ENCODE measurements at places on chromosomes 4 and X. TPM values are rescaled to one million over a fixed set of nuclear protein-coding genes. Genes with fewer than 3 reads are reported as not detected.

DNA sequence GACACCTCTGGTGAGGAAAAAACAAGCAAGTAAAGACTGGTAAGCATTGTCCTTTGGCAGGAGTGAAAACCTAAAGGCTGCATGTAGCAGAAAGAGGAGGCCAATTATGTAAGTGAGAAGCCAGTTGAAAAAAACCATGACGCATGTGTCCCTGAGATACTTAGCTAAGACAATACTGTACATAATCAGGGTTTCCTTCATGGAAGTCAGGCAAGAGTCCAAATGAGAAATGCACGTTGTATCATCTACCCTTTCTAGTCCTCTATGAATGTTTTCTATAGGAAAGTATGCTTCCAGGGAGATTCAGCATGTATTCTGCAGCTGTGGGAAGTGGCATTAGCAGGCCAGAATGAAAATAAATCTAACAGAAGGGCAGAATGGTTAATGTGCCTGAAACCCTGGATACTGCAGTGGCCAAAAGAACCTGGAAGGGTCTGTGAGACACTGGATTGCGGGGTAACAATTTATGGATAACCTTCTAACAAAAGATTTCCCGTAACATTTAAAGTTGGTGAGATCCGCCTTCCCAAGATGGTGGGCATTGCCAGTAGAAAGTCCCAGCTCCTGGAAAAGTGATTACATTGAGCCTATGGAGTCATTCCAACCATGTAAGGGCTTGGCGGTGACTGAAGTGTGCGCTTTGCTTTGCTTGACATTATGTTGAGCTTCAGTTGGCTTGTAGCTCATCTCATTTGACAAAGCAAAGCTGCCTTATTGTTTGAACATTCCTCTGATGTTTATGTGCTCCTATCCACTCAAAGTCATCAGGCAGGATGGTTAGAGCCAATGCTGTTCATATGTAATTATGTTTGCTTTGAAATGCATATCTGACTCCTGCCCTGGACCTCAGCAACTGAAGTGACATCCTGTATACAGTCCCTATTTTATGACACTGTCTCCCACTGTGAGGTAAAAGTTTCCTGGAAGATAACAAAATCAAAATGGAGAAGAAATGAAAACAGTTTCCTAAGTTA, 200.4 kb downstream of the ARHGAP24 start:
- no peak for DNase-seq

The EMCN gene
- total RNA-seq, result not detected

DNA sequence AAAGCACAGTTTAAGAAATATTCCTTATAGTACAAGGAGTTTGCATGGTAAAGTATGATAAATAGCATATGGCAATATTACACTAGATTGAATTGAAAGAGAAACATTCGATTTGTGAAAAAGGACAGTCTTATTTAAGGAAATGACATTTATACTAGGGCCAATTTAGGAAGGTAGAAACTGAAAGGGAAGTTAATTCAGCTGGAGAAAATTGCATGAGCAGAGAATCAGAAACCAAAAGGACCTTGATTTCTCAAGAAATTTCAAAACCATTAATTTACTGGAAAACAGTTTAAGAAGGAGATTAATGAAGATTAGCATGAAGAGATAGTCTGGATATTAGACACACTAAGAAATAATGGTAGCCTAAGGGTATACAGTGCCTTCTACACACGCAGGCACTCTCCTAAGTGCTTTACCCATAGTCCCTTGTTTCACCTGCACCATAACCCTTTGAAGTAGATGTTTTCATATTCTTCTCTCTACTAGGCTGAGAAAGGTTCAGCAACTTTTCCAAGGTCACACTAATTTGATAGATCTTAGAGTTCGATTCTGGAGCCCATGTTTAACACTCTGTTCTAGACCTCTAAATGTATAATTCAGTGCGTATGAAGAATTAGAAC, 259.1 kb upstream of the SLIT2 start:
- no peak for DNase-seq

- no peak for DNase-seq
These were observed 21.8 kb downstream of the MID1 start for GRCh38 chrX:10598540-10598939.

DNA sequence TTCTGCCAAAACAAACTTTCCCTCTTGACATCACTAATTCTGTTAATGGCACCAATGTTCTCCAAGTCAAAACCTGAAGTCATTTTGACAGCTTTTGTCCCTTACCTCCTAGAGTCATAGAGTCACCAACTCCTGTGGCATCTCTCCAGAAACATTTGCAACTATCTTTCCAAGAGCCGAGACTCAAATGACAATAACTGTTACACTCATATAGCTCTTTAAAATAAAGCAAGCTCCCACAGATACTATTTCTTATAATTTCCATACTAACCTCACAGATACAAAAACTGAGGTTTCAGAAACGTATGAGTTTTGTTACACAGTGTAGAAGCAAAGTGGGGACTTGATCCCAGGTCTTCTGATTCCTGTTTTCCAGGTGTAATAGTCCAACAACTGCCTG, 18.3 kb downstream of the GPRIN3 start:
- DNase-seq, result no peak

DNA sequence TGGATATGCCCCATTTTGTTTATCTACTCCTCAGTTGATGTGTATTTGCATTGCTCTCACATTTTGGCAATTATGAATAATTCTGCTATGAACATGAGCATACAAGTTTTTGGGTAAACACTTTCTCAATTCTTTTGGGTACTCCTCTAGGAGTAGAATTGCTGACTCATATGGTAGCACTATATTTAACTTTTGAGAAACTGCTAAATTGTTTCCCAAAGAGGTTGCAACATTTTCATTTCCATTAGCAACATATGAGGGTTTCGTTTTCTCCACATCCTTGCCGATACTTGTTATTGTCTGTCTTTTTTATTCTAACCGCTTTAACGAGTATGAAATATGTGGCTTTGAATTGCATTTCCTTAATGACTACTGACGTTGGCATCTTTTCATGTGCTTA, 185.4 kb downstream of the TSPAN5 start:
- no peak for DNase-seq

DNA sequence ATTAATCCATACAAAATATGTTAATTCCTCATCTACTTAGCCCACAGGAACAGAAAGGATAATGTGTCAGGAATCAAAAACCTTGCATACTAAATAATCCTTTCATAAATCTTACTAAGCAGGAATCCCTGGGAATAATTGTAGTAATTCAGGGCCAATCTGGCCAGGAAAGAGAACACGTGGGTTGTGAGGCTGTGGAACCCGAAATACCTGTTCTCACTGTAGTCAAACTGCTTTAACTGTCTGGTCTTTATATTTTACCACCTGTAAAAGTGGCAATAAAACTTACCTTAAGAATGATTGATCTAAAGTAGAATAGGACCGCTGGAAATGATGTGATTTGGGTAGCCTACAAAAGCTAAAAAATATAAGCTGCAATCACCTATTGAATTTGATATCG, 1620.9 kb downstream of the STIM2 start:
- DNase-seq, result no peak

GRCh38 chrX:25968920-25969319, 169.2 kb upstream of the MAGEB18 start:
- DNase-seq, result no peak

DNA sequence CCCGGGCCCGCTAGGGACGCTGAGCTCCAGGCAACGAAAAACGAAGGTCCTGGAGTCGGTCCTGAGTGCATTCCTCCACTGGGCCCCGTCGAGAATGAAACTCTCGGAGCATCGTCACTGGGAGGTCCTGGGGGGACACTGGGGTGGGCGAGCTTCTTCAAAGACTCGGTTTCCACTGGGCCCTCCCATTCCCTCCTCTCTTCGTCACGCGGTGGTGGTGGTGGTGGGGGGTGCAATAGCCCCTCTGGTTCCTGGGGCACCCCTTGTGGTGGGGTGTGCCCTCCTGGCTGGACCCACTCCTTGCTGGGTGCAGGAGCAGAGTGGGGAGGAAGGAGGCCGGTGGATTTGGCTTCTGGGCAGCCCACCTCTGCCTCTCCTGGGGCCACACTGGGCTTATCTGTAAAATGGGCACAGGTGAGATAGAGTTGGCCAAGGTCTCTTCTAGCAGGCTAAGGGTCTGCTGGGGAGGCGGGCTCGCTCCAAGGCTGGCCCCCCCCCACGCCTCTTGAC, 12.9 kb downstream of the HMX1 start:
- no peak for DNase-seq

- DNase-seq, result no peak
These were observed 355.4 kb upstream of the CPEB2 start for GRCh38 chr4:14646831-14647230.

The JCHAIN gene
- 1,325 TPM for total RNA-seq

DNA sequence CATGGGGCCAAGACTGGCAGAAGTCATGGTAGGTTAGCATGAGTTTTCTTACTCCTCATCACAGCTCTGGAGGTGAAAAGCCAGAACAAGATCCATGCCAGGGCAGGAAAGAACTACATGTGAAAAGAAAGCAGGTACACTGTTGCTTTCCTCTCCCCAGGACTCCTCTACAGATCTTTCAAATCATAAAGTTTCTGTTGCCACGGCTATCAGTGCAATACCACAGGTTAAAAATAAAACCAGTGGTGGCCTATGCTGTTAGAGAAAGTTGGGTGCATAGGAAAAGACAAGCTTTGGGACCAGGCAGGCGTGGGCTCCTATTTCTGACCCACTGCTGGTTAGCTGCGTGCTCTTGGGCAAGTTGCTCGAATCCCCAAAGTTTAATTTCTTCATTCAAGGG, 81.4 kb downstream of the SH3RF1 start:
- no peak for DNase-seq

GRCh38 chr4:172881645-172882044, 287.0 kb upstream of the GALNT7 start:
- DNase-seq, result no peak

The HAUS3 gene
- total RNA-seq, result 21.1 TPM

GRCh38 chrX:19046343-19047215, 62.7 kb upstream of the PHKA2 start:
- no peak for DNase-seq

- no peak for DNase-seq
These were observed 8.1 kb downstream of the SNX25 start for GRCh38 chr4:185217408-185217975.

- DNase-seq, result no peak
These were observed 200.6 kb upstream of the LDB2 start for GRCh38 chr4:17098996-17099395.

- peak; percentile 11 for DNase-seq
These were observed 675.1 kb downstream of the GRXCR1 start for GRCh38 chr4:43567644-43568043.

DNA sequence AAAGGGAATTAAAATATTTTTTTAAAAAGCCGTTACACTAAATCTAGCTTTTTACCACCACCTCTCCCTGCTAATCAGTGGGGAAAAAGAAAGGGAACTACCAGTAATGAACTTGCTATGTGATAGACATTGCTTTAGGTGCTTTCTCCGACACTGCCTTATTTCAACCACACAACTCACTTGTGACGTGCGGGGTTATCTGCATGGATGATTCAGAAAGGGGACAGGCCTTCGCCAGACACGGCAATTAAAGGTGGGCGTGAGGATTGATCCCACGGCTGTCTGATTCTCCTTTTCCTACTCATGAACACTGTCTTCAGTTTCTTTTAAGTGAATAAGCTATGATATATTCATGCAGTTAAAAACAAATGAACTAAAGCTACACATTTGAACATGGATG, 882 bp upstream of the CXCR3 start:
- DNase-seq, result no peak

DNA sequence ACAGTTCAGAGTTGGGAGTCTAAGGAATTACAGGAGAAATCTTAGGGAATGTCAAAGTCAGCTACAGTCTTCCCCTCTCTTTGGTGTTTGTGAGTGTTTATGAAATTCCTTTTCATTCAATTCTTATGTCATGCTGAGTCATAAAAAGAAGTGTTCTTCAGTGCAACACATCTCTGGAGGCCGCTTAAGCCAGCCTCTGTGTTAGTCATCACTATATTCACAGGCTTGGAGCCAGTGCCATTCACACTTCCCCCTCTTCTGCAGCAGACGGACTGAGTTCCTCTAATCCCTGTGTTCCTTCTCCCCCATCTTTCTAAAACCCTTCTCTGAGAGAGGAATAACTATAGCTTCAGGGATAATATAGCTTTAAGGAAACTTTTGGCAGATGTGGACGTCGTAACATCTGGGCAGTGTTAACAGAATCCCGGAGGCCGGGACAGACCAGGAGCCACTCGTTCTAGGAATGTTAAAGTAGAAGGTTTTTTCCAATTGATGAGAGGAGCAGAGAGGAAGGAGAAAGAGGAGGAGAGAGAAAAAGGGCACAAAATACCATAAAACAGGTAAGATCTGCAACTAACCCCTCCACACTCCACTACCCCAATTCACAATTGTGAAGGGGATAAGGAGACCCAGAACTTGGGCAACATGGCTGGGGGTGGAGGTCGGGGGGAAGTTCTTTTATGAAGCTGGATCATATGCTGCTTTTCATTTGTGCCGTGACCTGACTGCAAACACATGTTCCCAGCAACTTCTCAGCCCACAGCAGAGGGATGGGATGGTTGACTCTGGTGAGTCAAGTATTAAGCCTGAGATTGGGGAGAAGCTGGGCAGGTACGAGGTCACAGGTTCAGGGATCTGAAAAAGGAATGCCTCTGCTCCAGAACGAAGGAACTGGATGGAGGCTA, at the start of gene SRPX2:
Gene SRPX2, plus strand, starts transcription at position 244 of the 905 bp plus-strand sequence. CDS start 2,124 bp downstream, outside the sequence.
- no peak for DNase-seq

GRCh38 chr4:111066001-111066400, 443.1 kb upstream of the PITX2 start:
- DNase-seq, result no peak

DNA sequence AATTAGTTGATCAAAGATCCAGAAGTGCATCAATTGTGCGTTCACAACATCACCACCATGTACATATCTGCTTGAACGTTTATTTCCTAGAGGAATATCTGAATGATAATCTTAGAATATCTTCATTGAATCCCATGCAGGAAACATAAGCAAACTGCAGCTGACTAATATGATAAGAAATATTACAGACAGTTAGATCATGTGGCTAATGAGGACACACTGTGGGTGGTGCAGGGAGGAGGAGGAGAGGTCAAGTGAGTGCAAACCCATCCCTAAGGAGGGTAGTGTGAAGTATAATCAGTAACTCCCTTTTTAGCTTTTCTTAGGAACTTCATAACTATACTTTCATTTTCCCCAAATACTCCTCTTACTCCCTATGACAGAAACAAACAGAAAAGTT, 58.3 kb upstream of the HPGD start:
- no peak for DNase-seq

The PDCL2 gene
- total RNA-seq, result not detected

DNA sequence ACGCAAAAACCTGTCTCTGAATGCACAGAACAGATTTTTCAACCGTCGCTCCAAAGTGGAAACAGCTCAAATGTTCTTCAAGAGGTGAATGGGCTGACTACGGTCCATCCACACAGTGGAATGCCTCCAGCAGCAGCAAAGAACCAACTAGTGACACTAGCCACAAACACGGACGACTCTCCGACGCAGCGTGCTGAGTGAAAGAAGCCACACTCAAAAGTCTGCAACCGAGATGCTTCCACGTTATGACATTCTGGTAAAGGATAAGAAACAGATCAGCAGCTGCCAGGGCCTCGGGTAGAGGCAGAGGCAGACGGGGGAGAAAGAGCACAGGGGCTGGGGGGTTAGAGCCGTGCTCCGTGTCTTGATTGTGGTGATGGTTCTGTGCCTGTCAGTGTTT, 125.2 kb downstream of the AFAP1 start:
- DNase-seq, result no peak

GRCh38 chr4:97987019-97987648, 156.1 kb downstream of the STPG2 start:
- DNase-seq, result peak; percentile 24
